ENCODE measurements at places on chromosomes 6 and 20. TPM values are rescaled to one million over a fixed set of nuclear protein-coding genes. Genes with fewer than 3 reads are reported as not detected.

DYNLT2 gene
- 7.5 TPM for total RNA-seq

DSP gene
- total RNA-seq: 242 TPM

PRRT1 gene
- 2.4 TPM for total RNA-seq

RRBP1 gene
- 403 TPM for total RNA-seq

ENPP3 gene
- 28.1 TPM for total RNA-seq

GABRR1 gene
- 0.14 TPM for total RNA-seq

NRN1 gene
- total RNA-seq: 2.5 TPM

WFDC2 gene
- 11.0 TPM for total RNA-seq

TAP1 gene
- 87.9 TPM for total RNA-seq

BANF2 gene
- total RNA-seq: not detected

AIF1 gene
- 9.4 TPM for total RNA-seq

OR2H1 gene
- total RNA-seq: not detected

DDO gene
- total RNA-seq: 0.95 TPM

MYH7B gene
- 0.75 TPM for total RNA-seq

SYCP2 gene
- total RNA-seq: 1.1 TPM

MUC22 gene
- total RNA-seq: not detected

OPN5 gene
- not detected for total RNA-seq

MUC21 gene
- not detected for total RNA-seq

SPDEF gene
- 57.3 TPM for total RNA-seq

VIP gene
- total RNA-seq: 12.8 TPM

MATN4 gene
- not detected for total RNA-seq
